ENCODE measurements at places on chromosomes 16 and 17. TPM values are rescaled to one million over a fixed set of nuclear protein-coding genes. Genes with fewer than 3 reads are reported as not detected.

The DPEP3 gene
- total RNA-seq = not detected

The CCL1 gene
- not detected for total RNA-seq

The NOTUM gene
- 1.7 TPM for total RNA-seq

The TTYH2 gene
- total RNA-seq = 16.5 TPM

The COL1A1 gene
- 5,022 TPM for total RNA-seq

The CENPT gene
- 49.6 TPM for total RNA-seq

The TNFSF12 gene
- 4.5 TPM for total RNA-seq

The ALDH3A2 gene
- total RNA-seq = 141 TPM

The CDH3 gene
- total RNA-seq = 41.4 TPM

The NLE1 gene
- 11.3 TPM for total RNA-seq

The KRTAP1-1 gene
- total RNA-seq = 7.5 TPM

The HBM gene
- total RNA-seq = 89.5 TPM

The PRR11 gene
- 4.0 TPM for total RNA-seq

The PCYT2 gene
- total RNA-seq = 18.6 TPM

The CA5A gene
- not detected for total RNA-seq

The CCNF gene
- total RNA-seq = 7.8 TPM

Data from skin of body (tissue), 3 donors.